Skin of body (tissue), 3 donors: ENCODE measurements at places on chromosomes 13 and 19. TPM values are rescaled to one million over a fixed set of nuclear protein-coding genes. Genes with fewer than 3 reads are reported as not detected.

DNA sequence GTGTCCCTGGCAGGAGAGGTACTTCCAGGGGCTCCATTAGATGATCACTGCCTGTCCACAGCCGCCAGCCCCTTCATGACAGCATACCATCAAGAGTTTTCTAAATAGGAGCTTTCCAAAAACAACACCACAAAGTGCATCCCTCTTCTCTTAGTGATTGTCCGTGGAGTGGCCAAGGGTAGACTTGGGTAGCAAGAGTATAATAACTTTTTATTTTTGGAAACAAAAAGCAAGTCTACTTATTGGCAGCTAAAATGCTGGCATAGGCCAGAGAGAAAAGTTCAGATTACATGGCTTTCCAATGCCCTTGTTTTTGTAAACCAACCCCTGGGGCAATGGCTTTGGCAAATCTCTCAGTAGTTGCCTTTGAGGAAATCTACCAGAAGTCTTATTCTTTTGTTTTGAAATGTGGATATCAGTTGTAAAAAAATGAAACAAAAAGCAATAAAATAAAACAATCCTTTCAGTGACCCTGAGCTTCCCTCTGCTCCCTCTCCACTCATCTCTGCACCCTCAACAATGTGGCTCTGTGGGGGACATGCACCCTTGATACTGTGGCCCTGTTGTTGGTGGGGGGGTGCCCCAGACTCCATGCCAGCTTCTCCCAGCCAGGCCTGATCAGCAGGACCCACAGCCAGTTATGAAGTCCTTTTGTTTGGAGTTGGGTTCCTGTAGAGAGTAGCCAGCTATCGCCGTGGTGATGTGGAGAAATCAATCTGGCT, 294.1 kb downstream of the DLEU7 start:
- DNase-seq, result no peak

- no peak for DNase-seq
Measured at GRCh38 chr13:76267216-76267615, 619.0 kb downstream of the KCTD12 start.

GRCh38 chr13:52125547-52125946, 3.3 kb downstream of the NEK5 start:
- DNase-seq, result no peak

- DNase-seq, result peak; percentile 60
Measured at GRCh38 chr19:35352448-35353304, 5.0 kb downstream of the FFAR1 start.

CBARP gene
- 1.9 TPM for total RNA-seq

DLEU7 gene
- total RNA-seq, result 0.10 TPM
